ENCODE measurements at places on chromosomes 1 and 21.

DNA sequence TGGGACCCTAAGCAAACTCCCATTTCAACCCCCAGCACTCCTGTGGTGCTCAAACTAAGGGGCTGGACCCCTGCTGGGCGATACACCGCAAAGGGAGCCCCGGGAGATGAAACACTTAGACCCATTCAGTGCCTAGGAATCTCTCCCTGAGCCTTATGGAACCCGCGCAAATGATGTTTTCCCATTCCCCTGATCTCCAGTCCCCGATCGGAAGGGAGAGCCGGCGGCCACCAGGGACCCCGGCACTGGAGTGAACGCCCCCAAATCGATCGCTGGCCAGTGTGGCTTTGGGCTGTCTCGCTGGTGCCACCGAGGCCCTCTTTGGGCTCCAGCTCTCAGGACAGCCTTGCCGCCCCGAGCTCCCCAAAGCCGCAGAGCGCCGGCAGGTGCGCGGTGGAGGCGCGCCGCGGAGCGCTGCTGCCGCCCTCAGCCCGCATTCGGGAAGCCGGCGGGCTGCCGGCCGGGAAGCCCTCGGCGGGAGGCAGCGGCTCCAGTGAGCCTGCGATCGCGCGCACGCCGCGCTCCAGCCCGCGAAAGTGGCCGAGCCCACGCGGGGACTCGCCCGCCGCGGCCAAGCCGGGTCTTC is 1.1 kb downstream of the PLXNA2 start:
- H3K27ac ChIP-seq = no peak overlapping the region
- peak; percentile 21 for DNase-seq
- no peaks in the 10 kb centered on the region for H3K27me3 ChIP-seq
- H3K4me1 ChIP-seq = peaks cover 16% of the 10 kb centered on the region
- H3K36me3 ChIP-seq = no peaks in the 10 kb centered on the region

DNA sequence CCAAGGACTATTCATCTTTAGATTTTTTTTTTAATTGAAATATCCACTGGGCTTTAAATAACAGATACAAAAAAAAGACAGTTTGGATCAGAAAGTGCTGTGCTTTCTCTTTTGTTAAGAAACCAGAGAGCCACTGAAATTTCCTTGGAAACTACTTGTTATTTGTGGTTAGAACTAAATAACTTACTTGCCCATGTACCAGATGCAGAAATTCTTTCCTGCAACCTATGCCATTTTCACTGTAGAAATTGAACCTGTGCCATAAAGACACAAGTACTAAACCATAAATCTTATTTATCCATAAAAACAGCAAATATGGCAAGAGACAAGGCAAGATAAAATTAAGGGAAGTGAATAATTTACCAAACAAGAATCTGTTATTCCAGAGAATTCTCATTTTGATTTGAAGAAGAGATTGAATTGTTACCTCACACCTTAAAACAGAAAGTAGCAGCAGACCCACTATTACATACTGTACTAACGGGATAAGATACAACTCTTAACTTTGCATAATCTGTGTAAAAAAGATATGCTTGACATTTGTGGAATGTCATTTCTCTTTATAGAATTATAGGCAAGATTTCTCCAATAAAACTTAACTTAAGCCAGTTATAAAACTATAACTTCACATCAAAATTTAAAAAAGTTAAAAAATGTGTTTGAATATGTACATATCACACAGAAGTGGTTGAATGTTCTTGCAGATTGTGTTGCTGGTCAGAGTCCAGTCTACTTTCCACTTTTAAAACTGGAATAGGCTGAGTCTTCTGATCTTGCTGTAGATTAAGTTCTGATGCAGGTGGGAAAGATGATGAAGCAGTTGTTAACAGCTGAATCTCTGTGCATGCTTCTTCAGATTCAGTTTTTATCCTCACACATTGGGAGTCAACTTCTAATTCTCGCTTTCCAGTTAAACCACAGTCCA is 6.3 kb upstream of the PHTF1 start:
- H3K27ac ChIP-seq = no peak overlapping the region
- no peak overlapping the region for H3K4me3 ChIP-seq
- peak; percentile 69 for DNase-seq
- H3K36me3 ChIP-seq = peaks cover 14% of the 10 kb centered on the region
- no peaks in the 10 kb centered on the region for H3K4me1 ChIP-seq

- no peak for DNase-seq
- H3K4me3 ChIP-seq = no peak overlapping the region
- H3K27ac ChIP-seq = no peak overlapping the region
- H3K4me1 ChIP-seq = peaks cover 7% of the 10 kb centered on the region
- H3K36me3 ChIP-seq = no peaks in the 10 kb centered on the region
These were observed 1652.0 kb downstream of the MRPL39 start for GRCh38 chr21:23955135-23955843.

- no peaks in the 10 kb centered on the region for H3K36me3 ChIP-seq
- no peak overlapping the region for H3K27ac ChIP-seq
- no peak for DNase-seq
- H3K4me3 ChIP-seq = no peak overlapping the region
These were observed 5.4 kb downstream of the BLACAT1 start for GRCh38 chr1:205450448-205450847.

DNA sequence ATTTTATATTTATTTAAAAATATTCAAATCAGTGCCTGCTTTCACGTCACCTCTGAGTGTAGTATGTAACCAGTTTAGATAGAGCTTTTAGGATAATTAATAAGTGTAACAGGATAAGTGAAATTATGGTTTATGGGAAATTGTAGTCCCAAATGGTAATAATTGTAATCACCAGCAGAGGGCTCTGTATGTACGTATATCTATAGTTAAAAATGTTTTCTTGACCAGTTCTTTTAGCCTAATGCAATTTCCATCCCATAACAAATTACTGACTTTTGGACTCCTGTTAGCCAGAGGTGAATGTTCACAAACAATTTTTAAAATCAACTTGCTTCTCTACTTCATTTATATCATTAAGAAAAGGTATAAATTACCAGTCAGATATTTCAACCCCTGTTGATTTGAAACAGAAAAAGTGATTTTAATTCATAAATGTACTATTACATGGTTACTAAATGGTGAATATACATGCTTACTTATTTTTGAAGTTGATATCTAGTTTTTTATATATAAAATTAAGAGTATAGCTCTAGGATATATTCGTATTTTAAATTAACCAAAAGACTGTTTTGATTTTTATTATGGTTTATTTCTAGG is 25.3 kb downstream of the SLC30A7 start:
- H3K27ac ChIP-seq = peak overlapping the region; percentile 49
- no peak overlapping the region for H3K4me3 ChIP-seq
- H3K27me3 ChIP-seq = no peaks in the 10 kb centered on the region
- H3K36me3 ChIP-seq = peaks cover 21% of the 10 kb centered on the region
- DNase-seq = peak; percentile 19

DNA sequence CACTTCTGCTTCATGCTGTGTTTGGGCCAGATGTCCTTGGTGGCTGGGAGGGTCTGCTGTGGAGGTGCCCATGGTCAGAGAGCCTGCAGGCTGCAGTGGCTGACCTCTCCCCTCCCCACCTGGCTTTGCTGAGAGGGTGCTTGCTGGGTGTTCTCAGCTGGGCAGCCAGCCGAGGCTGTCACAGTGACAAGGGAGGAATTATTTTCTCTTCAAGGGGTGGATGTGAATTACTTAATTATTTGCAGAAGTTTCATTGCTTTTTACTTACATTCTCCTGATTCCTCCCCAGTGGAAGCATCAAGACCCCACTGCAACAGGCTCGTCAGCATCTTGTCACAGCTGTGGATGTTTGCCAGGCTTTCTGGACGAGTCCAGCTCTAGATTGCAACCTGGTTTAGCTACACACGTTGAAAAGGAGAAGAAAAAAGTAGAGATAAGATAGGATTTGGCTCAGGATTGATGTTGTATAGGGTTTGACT is 70.3 kb downstream of the GALNT2 start:
- no peaks in the 10 kb centered on the region for H3K36me3 ChIP-seq
- no peak overlapping the region for H3K27ac ChIP-seq
- DNase-seq = no peak
- H3K27me3 ChIP-seq = no peaks in the 10 kb centered on the region
- H3K4me3 ChIP-seq = no peak overlapping the region

- DNase-seq = no peak
- H3K4me1 ChIP-seq = no peaks in the 10 kb centered on the region
- no peaks in the 10 kb centered on the region for H3K36me3 ChIP-seq
- H3K4me3 ChIP-seq = no peak overlapping the region
These were observed 39.6 kb downstream of the MORN1 start for GRCh38 chr1:2351723-2352122.

DNA sequence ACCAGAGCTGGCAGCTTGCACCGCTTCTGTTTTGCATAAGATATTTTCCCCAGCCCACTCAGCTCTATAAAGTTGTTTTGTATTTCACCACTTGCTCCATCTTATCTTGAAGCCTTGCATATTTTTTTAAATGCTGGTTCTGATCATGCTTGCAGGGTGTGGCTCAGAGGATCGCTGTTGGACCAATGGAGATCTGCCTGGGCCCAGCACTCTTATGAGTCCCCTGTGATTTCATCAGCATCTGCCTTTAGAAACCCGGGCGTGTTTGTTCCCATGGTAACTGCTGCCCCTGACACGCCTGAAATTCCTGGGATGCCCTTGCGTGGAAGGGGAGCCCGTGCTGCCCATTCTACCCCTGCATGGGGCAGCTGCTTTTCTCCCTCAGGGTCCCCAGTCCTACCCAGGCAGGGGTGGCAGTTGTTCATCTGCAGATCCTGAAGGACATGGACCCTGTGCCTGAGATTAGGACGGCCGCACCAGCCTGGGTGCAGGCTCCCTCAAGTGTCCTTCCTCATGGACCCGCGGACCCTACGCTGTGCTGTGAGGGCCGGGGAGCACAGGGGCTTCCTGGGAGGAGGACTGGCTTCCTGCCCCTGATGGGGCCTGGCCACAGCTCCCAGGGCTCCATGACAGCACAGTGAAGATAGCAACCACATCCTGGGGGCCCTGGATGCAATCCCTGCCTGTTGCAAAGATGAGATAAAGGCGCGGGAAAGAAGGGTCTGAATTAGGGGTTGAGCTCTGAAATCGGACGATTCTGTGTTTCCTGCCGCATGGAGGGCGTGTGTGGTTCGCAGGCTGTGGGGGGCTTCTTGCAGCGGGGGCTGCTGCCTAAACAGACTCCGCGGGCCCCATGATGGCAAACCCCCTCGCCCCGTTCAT is 226.5 kb downstream of the SDCCAG8 start:
- H3K36me3 ChIP-seq = no peaks in the 10 kb centered on the region
- H3K27me3 ChIP-seq = no peaks in the 10 kb centered on the region
- H3K27ac ChIP-seq = peak overlapping the region; percentile 15
- peak; percentile 70 for DNase-seq
- H3K4me1 ChIP-seq = peaks cover 11% of the 10 kb centered on the region

- no peak overlapping the region for H3K27ac ChIP-seq
- H3K4me1 ChIP-seq = no peaks in the 10 kb centered on the region
- no peaks in the 10 kb centered on the region for H3K36me3 ChIP-seq
- no peak overlapping the region for H3K4me3 ChIP-seq
These were observed 441.6 kb downstream of the NCAM2 start for GRCh38 chr21:21439761-21440160.

All from astrocyte (in vitro differentiated cells and primary cell).